NCI-H1048 (cell line): ENCODE measurements at places on chromosomes 6 and 20.

GRCh38 chr6:108117427-108118358, 43.2 kb upstream of the OSTM1 start:
- no peak for DNase-seq

- no peak for DNase-seq
Observed at GRCh38 chr6:11662323-11662722, 116.3 kb downstream of the ADTRP start.

DNA sequence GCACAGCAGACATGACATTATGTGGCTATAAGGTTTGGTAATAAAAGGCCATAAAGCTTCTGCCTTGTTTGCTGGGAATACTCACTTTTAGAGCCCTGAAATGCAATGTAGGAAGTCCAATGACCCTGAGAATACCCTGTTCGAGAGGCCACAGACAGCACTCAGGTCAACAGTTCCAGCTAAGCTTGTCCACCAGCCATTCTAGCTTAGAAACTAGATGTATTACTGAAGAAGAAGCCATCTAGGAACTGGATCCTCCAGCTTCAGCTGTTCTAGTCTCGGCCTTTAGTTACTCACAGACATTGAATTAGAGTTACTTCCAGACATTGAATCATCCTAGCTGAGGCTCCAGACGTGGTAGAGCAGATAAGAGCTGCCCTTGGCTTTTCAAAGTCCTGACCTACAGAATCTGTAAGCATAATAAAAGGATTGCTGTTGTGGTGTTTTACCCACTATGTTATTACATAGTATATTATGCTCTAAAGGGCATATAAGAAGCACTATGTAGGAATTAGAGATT, 84.9 kb downstream of the MMS22L start:
- no peak for DNase-seq

DNA sequence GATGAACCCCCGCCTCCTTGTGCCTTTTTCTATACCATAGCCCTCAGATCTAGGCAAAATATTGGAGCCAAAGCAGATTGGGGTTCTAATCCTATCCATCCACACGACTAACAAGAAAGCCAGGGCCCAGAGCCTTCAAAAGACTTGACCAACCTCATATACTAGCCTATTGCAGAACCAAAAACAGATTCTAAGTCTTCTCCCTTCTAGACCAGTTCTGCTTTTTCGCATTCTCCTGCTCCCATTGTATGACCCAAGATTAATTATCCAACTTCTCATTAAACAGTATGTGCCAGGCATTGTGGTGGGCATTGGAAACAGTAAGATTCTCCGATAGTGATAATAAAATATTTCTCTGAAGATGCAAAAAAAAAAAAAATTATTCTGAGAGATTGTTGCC, 113.7 kb upstream of the JARID2 start:
- DNase-seq: no peak

- DNase-seq: no peak
Observed at GRCh38 chr6:82963191-82963925, 102.3 kb downstream of the UBE3D start.

DNA sequence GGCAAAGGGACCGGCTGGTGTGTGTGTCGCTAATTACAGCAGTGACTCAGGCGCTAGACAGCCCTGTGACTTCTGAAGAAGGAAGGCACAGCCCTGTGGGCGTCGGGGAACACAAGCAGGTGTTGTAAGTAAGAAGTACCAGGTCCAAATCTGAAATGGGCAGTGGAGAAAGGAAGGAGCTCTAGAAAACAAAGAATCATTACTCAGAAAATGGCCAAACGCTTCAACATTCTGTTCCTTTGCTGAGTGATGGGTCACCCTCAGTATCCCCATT, 106.8 kb downstream of the PXDC1 start:
- DNase-seq: no peak

GRCh38 chr6:2916158-2916925, 13.2 kb upstream of the SERPINB9 start:
- no peak for DNase-seq

GRCh38 chr6:44662461-44663121, 275.1 kb downstream of the CDC5L start:
- DNase-seq: no peak

DNA sequence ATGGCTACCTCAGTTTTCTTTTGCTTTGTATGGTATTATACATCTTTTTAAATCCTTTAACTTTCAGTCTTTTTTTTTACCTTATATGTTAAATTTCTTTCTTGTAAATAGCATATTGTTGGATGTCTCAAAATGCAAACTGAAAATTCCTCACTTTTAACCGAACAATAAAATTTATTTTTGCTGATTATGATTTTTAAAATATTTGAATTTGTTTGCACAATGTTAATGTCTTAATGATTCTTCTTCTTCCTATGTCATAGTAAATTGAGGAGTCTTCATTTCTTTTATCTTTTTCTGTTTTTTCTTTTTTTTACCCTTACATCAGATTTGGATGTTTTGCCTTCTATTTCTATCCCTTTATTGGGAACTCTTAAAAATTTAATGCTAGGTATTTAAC, 574.2 kb upstream of the CDH4 start:
- no peak for DNase-seq

- no peak for DNase-seq
Observed at GRCh38 chr20:46670585-46671584, 18.4 kb downstream of the TP53RK start.

DNA sequence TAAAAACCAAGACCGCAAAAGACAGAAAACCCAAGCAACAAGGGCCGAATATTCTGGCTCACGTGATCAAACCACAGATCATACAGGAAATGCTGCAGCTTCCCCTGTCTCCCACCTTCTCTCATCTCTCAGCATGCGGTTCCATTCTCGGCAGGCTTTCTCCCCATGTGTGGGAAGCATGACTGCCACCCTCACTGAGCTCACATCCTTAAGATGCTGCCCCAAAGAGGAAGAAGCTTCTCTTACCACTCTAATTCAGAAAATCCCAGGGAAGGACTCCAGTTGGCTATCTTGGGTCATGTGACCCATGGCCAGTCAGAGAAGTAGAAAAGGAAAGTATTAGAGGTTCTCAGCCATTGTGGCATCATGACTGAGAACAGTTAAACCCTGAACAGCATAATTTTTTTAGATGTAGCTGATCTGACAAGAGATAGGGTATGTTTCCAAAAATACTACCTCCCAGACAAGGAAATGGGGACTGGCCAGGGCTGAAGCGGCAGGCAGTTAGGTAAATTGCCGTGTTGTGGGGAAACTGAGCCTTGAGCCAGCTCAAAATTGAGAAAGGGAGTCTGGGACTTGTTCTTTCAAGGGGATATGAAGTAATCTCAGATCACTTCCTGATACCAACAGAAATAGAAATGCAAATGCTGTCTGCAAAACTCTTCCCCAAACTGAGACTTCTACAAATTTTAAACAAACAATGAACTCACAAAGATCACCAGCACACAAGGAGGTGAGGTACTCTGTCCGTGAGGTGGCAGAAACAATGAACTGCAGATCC, 37.1 kb upstream of the GRM4 start:
- DNase-seq: no peak

- DNase-seq: no peak
Observed at GRCh38 chr20:44805335-44805978, 4.9 kb downstream of the RIMS4 start.

DNA sequence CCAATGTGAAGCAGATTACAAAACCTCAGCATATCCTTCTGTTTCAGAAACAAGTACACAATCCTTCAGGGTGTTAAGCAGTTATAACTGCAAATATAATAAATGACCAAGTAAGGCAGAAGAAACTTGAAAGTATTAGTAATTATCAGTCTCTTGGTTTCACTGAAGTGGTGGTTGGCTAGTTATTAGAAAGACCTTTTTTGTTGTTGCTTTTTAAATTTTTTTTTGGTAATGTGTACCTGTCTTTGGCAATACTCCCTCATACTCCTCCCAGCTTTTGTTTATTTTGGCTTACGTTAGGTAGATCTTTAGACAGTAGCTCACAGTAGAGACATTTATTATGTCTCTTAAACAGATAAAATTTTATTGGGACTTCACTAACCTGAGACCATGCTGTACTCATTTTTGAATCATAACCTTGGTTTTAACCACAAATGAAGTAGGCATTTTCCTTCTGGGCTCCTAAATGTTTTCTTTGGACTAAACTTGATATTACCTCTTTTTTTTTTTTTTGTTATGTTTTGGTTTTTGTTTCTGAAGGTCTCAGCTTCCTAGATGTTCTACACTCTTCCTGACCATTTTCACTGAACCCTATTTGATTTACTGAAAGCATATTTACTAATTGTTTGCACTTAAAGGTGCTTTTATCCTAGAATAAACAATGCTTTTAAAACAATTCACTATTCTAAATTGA, 6.4 kb downstream of the CD2AP start:
- no peak for DNase-seq

DNA sequence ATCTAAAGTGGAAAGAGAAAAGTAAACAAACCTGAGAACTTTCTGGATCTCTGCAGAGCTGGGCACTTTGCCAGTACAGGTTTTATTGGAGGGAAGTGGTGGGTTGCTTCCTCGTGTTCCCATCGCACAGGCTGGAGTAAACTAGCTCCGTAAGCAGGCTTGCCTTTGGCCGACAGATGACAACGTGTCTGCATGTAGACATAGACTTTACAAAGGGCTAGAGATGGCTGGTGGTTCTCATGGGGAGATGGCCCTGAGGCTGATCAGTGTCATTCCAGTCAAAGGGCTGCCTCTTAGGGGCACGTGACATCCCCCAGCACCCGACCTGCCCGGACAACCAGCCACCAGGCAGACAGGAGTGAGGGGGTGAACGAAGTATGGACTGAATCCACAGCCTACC, 98.8 kb downstream of the YTHDF1 start:
- no peak for DNase-seq

DNA sequence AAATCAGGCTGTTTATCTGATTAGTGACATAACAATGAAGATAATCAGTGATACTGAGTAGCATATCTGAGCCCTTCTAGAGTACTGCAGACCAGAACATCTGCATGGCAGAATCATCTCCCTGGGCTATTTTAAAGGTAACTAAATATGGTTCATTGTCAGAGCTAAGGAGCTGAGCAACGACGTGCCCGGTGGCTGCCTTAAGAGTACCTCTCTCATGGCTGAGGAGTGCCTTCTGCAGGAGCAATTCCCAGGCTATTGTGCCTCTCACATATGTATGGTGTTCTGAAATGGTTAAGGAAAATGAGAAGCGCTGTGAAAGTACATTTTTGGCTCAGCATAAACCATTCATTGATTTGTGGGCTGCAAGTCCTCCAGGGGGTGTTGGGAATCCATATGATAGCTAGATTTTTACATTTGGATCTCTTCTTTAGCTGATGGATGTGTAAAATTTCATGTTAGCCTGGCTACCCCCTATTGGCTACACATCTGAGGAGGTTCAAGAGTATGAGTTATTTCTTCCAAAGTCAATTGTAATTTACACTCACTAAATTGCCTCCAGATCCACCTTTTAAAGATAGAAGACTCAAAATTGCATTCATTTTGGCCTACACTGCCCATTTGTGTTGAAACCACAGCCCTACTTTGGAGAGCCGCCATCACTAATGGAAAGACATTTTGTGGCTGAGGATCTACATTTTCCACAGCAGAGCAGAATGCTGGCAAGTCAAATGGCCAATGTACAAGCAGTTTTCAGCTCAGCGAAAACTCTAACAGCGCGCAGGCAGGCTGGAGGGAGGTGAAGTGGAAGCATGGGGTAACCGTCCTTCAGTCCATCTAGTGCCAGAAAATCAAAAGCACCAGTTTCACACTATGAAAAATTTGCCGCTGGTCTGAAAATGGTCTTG, 198.0 kb downstream of the SIM1 start:
- DNase-seq: no peak

GRCh38 chr6:106098383-106099234, 12.5 kb downstream of the PRDM1 start:
- DNase-seq: no peak

DNA sequence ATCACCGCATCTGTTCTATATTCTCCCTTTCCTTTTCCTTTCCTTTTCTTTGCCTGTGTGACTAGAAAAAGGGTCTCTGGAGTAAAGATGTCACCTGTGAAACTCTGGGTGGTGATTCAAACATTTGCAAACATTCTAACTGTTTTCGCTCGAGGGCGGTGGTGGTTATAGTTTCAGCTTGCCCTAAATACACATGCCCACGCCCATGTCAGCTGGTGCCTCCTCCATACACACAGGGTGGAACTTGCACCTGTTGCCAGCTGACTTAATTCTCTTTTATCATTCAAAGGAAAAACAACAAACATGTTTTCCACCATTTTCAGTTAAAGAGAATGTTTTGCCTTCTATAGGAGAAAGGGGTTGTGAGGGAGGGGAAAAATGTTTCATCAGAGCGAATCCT, 381.9 kb upstream of the ARID1B start:
- no peak for DNase-seq

DNA sequence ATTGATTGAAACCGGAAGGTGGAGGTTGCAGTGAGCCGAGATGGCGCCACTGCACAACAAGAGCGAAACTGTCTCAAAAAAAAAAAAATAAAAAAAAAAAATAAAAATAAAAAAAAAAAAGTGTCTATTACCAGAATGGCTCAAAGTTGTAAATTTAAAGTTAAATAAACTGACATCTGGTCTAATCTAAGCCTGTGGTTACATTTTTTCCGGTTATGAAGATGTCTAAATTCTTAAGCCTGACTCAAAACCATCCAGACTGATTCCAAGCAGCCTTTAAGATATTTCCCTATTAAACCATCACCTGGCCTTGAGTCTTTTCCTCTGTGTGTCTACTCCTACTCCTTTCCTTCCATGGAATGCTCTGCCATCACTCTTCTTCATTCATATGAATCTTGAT, 371.7 kb upstream of the RUNX2 start:
- no peak for DNase-seq

DNA sequence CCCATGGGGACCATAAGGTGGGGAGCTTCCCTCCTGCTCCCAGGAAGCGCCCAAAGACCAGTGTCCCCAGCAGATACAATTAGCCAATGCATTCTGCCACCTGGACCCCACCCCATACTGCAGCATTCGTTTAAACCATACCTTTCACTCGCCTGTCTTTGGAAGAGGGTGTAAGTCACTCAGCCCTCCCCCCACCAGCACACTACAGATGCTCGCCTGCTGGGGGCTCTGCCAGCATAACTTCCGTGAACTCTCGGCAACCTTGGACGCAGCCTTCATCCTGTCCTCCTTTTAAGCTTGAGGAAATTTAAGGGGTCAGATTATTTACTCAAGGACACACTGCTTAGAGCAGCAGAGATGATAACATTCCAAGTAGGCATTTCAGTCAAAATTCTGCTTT, 94.4 kb upstream of the NAA20 start:
- DNase-seq: no peak
